ENCODE measurements at places on chromosomes 6 and 20.

- no peaks in the 10 kb centered on the region for H3K36me3 ChIP-seq
- no peak for DNase-seq
- no peaks in the 10 kb centered on the region for H3K4me1 ChIP-seq
- no peak overlapping the region for H3K27ac ChIP-seq
- H3K27me3 ChIP-seq = peaks cover 52% of the 10 kb centered on the region
- H3K4me3 ChIP-seq = no peak overlapping the region
Observed at GRCh38 chr6:39999006-39999867, 65.0 kb upstream of the MOCS1 start.

DNA sequence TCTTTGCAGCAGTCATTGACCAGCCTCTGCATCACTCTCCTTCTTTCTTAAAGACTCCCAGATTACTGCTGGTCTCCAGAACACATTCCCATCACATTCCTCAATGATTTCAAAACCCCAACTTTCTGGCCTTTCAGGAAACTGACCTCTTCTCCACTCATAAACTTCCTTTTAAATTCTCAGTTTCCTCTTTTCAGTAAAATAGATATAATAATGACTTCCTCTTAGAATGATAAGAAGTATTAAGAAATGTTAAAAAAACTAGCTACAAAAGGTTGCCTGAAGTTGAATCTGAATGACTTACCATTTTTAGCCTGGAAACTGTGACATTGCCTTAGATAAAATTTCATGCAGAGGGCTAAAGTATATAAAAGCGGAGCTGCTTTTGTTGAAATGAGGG lies 239.3 kb downstream of the OGFRL1 start:
- H3K27ac ChIP-seq = no peak overlapping the region
- no peak for DNase-seq
- peaks cover 26% of the 10 kb centered on the region for H3K27me3 ChIP-seq
- H3K36me3 ChIP-seq = no peaks in the 10 kb centered on the region
- H3K4me3 ChIP-seq = no peak overlapping the region

DNA sequence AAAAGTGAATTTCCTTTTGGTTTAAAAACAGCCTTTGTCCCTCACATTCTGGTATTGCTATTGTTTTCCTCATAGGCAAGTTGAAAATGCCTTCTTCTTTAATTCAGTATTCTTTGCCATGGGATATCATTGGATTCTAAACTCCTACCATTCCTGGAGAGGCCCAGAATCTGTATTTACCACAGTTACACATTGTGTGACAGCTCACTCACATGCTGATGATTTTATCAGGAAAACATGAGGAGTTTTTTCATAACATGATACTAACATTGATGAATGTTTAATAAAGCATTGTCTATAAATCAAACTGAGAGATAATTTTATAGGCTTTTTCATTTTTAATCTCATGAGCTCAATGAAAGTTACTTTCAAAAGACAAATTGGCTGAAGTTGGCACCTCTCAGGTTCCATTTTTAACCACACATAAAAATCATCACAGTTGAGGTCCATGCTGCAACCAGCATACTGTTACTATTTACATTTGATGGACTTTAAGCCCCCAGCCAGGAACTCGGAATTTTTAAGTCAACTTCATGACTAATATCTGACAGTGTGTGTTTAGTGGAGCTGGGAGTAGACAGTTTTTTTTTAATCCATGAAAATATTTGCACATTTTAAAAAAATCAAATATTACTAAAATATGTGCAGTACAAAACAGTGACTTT lies 82.8 kb downstream of the FAM83B start:
- H3K27me3 ChIP-seq = no peaks in the 10 kb centered on the region
- no peaks in the 10 kb centered on the region for H3K36me3 ChIP-seq
- DNase-seq = no peak
- no peak overlapping the region for H3K27ac ChIP-seq
- H3K4me1 ChIP-seq = no peaks in the 10 kb centered on the region

DNA sequence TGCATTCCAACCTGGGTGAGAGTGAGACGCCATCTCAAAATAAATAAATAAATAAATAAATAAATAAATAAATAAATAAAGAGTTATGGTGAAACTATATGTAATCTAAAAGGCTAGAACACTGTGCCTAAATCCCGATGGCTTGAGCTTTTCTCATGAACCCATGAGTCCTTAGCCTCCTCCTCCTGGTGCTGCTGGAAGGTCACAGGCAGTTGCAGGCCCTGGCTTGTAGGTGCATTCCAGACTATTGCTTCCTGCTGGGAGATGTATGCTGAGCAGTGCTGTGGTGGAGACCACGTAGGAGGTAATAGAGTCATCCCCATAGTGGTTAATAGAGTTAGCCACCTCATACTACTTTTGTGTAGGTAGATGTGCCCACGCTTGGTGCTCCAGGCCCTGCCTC lies 12.5 kb downstream of the PTK7 start:
- no peak for DNase-seq
- H3K4me1 ChIP-seq = peaks cover 11% of the 10 kb centered on the region
- no peak overlapping the region for H3K27ac ChIP-seq
- H3K4me3 ChIP-seq = no peak overlapping the region
- H3K36me3 ChIP-seq = no peaks in the 10 kb centered on the region
- H3K27me3 ChIP-seq = peaks cover 7% of the 10 kb centered on the region

DNA sequence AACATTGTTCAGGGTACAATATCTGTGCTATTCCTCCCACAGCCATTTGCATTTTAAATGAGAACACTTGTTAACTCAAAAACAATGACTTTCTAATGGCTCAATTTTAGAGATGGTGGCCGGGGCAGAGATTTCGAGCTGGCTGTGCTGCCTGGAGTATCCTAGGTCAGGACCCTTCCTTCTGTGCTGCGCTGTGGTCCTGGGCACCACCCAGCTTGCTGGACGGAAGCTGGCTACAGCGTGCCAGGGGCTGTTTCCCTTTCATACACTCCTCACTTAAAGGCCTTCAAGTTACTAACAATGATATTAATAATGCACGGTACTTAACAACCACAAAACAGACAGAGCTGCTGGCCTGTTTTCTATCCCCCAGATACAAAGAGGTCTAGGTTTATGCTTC lies 194.4 kb upstream of the CST7 start:
- H3K27ac ChIP-seq = no peak overlapping the region
- no peak for DNase-seq
- peaks cover 52% of the 10 kb centered on the region for H3K27me3 ChIP-seq

- no peak overlapping the region for H3K4me3 ChIP-seq
- H3K36me3 ChIP-seq = no peaks in the 10 kb centered on the region
- H3K4me1 ChIP-seq = no peaks in the 10 kb centered on the region
- no peak for DNase-seq
- H3K27ac ChIP-seq = no peak overlapping the region
- H3K27me3 ChIP-seq = no peaks in the 10 kb centered on the region
Observed at GRCh38 chr6:19697744-19698290, 139.4 kb upstream of the ID4 start.
